Amniotic stem cell (primary cell): ENCODE measurements at places on chromosomes 5 and 9.

- peak; percentile 73 for DNase-seq
Observed at GRCh38 chr9:36036780-36037548, at the start of gene RECK. RECK (plus strand) TSS chr9:36036913; CDS start chr9:36036999, 86 bp downstream.

- DNase-seq: no peak
Observed at GRCh38 chr5:126613941-126614592, 13.3 kb downstream of the PHAX start.

DNA sequence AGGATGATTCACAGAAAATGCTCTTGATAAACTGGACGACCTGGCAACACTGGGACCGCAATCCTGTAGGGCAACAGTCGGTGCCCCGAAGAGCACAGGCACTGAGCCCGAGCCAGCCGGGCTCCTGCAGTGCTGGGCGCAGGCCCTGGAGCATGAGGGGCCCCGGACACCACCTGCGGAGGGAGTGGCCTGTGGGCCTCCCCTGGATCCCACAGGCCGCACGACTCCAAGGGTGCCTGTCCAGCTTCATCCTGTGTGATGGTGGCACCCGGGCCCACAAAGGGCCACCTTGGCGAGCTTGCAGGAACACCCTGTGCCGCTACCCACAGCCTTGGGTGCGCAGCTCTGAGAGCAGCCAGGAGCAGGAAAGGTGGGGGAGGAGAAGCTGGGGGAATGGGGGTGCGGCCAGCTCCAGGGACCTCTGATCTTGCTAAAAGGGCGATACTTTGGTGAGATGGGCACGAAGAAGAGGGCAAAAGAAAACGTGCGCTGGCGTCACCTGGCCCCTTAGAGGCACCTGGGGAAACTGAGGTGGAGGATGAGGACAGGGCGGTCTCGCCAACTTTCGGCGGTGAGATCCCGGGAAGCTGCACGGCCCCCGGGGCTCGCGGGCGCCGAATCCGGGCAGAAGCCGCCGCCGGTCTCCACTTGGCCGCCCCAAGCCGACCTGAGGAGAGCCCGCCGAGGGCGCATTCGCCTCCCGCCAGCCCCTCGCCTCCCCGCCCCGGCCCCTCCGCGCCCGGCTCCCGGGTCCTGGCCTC lies 722 bp downstream of the TBC1D9B start:
- no peak for DNase-seq

GRCh38 chr9:87223392-87224246 lies 274.0 kb upstream of the DAPK1 start:
- DNase-seq: no peak

DNA sequence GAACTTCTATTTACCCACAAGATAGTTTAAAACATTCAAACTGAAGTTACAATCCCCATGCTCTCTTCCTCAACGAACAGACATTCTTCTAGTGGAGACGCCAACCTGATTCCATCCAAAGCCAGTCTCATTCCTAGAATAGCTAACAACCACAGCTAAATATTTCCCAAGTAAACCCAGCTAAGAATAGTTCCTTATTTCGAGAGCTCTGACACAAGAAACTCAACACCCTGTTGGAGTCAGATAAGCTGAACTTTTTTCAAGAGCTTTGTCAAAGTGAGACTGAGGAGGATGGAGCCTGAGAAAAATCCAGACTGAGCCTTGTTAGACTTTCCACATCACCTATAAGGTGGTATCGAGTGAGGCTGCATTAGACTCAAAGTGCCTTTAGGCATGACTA lies 56.7 kb upstream of the RPS23 start:
- DNase-seq: peak; percentile 62

- no peak for DNase-seq
Observed at GRCh38 chr5:176897263-176897662, 1.9 kb downstream of the HK3 start.

DNA sequence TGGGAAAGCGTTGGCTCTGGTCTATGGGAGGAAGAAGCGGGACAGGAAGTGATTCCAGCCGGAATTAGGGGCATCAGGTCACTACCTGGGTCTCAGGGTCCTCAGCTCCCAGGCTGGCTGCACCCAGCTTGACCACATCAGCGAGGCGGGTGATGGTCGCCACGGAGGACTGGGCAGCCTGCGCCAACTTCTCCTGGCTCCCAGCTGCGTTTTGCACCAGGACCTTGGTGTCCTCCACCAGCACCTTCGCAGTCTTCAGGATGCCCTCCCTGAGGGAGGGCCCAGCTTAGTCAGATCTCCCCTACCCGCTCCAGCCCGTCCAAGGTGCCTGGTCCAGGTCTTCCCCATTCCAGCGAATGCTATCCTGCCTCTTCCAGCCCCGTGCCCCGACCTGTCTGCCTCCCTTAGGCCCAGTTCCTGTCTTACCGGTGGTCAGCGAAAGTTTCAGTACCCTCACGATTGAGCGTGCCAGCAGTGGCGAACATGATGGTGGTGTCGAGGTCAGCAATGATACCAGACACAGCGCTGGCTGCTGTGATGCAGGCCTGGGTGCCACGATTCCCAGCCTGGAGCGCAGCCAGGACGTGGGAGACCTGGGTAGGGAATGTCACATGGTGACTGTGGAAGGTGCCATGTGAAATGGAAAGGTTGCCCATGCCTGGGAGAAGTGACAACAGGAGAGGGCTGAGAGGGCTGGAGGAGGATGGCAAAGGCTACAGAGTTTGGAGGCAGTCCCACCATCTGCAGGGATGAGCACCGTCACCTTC lies 14.4 kb upstream of the TPM2 start:
- no peak for DNase-seq

- no peak for DNase-seq
Observed at GRCh38 chr5:76604838-76605237, 18.4 kb downstream of the F2RL2 start.

GRCh38 chr9:125744616-125745015 lies 2.6 kb upstream of the PBX3 start:
- no peak for DNase-seq

- no peak for DNase-seq
Observed at GRCh38 chr5:111762895-111763294, 5.9 kb upstream of the NREP start.

- DNase-seq: no peak
Observed at GRCh38 chr5:78016863-78017529, 240.9 kb upstream of the TBCA start.

GRCh38 chr5:135263022-135263668 lies 135.9 kb downstream of the MACROH2A1 start:
- no peak for DNase-seq

DNA sequence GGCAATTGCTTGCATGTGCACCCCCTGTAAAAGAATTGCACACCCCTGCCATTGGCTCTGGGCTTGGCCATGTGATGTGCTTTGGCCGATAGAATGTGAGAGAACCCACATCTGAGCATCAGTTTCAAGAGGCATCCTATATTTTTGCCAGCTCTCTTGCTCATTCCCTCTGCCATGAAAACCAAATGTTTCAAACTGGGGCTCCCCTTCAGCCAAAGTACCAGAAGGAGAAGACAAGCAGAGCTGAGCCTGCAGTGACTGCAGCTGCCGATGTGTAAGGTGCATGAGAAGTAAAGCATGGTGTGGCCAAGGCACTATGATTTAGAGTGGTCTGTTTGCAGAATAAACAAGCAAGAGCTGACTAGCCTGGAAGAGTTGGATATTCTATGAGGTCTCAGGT lies 132.3 kb downstream of the ASTN2 start:
- DNase-seq: no peak

DNA sequence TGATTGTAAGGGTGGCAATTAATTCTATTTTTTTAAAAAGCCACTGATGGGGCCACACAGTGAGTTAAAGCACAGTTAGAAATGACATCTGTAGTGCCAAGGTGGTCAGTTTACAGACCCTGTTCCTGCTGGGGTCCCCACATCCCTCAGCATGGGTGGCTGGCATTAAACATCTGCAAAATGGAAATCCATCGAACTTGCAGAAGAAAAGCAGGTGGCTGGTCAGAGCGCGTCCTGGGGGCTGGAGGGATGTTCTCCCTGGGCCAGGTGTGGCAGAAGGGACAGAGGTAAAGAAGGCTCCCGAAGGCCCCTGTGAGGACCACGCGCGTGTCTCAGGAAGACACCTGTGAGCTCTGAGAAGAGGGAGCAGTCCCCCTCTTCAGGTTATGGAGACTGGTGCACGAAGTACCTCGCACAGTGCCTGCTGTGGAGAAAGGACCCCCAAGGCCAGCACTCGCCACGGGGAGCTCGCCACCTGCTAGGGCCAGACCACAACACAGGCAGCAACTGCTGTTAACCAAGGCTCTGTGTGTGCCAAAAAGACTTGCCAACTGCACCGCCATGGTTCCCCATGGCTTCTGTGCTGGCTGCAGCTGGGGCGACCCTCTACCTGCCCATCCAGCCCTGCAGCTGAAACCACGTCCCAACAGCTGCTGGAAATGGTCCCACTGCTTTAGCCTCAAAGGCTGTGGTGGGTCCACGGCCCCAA lies 65.2 kb downstream of the RASGEF1C start:
- DNase-seq: no peak
